ENCODE measurements at places on chromosomes 1 and 21. TPM values are rescaled to one million over a fixed set of nuclear protein-coding genes. Genes with fewer than 3 reads are reported as not detected.

CAMK1G gene
- total RNA-seq = not detected

- no peak for DNase-seq
Measured at GRCh38 chr1:68916221-68916902, 419.5 kb upstream of the DEPDC1 start.

GRCh38 chr1:226541231-226541630 lies 7.3 kb upstream of the STUM start:
- no peak for DNase-seq

- no peak for DNase-seq
Measured at GRCh38 chr1:93186667-93187066, 6.1 kb downstream of the CCDC18 start.

DNA sequence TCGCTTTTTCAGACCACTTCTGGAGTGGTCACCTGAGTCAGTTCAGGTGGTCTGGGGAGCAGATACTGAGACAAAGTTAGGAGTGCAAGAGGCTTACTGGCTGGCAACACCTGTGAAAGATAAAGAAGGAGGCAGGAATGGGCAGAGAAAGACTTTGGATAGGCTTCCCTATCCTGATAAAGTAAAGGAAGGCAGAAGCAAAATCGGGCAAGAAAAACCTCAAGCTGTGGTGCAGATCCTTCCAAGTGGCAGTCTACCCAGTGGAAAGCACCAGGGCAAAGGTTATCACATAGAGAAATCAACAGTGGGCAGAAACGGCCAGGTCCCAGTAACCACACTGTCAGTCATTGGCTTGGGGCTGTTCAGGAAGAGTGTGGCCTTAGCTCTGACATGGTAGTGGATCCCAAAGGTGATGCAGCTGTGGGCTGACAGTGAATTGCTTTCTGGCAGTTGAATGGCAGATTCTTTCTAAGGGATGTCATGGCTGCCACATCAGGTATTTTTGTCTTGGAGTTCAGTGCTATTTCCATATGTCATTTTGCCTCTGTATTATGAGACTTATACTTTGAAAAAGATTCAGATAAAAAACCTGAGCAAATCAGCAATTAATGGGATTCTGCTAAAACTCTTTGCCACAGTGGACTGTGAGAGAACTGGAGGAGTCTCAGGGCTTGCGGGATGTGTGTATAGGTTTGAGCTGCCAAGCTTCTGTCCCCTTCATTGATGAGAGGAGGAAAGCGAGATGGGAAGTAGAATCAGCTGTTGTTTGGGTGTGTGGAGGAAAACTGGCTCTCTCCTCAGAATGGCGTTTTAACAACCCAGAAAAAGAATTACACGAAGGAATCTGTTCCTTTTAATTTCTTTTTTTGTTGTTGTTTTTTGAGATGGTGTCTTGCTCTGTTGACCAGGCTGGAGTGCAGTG lies 8.1 kb upstream of the CGN start:
- no peak for DNase-seq

CPTP gene
- total RNA-seq = 14.0 TPM

DNA sequence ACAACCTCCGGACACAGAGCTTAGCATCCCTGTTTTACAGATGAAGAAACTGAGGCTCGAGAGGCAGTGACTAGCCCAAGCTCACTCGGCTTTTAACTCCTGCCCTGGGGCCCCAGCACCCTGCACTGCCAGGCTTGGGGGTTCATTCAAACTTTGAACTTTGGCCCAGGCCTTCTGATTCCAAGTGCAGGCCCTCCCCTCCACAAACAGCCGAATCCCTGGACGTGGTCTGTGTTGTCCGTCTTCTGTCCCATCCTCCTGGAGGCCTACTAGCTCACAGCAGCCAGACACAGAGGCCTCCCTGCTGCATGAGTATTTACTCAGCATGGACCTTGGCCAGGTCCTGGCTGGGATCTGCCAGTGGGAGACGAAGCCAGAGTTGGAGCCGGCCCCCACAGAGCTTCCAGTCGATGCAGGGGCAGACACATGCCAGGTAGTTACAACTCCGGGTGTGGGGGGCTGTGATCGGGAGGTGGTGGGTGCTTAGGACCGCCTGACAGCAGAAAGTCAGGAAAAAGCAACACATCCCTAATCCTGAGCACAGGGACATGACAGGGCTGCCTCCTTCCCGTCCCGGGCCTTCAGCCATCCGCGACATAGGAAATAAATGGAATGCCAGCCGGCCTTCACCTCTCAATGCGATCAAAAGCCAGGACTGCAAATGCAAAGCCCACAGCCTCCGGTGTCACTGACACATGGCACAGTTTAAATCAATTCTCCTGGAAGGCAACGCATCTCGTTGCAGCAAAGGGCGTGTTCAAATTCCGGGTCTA lies 7.4 kb downstream of the IFFO2 start:
- DNase-seq = no peak

- DNase-seq = no peak
Measured at GRCh38 chr1:244311784-244312532, 139.8 kb downstream of the ADSS2 start.

DNA sequence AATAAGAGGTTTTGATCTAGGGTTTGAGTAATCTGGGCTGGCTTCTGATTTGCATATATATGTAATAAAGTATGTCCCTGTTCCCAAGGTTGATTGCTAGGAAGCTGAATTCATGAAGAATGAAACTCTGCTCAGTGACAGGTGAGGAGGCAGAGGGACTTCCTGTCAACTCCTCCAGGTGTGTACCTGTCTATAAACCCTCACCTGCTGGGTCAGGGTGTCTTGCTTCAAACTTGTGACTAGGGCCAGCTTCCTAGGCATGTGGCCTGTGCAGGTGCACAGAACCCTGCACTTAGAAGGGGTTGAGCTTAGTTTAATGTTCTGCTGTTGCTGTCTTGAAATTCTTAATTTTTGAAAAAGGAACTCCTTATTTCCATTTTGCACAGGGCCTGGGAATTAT lies 21.1 kb downstream of the OLFML3 start:
- no peak for DNase-seq

TDRD10 gene
- 3.8 TPM for total RNA-seq

DNA sequence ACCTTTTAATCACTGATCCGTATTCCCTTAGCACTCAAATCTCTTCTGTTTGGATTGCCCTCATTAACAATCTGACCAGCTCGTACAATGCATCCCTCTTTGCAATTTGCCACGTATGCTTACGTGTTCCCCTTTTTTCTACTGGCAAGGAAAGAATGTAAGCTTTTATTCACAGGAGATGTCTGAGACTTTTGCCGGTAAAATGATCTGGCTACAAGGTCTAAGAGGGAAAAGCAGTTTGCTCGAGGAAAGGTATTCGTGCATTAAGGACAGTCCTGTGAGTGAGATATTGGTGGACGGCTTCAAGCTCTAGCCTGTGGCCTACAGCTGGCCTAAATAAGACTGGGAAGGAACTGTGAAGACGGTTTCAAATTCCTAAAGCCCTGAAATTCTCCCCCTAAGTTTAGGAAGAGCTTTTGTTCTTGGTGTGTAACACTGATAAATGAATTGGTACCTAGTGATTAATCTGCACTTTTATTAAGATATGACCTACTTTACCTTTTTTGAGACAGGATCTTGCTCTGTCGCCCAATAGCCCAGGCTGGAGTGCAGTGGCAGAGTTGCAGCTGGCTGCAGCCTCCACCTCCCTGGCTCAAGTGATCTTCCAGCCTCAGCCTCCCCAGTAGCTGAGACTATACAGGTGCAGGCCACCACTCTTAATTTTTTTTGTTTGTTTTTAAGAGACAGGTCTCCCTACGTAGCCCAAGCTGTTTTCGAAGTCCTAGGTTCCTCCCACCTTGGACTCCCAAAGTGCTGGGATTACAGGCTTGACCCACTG lies 895 bp upstream of the UBR4 start:
- DNase-seq = no peak

- no peak for DNase-seq
Measured at GRCh38 chr1:220336391-220337031, 64.3 kb upstream of the RAB3GAP2 start.

GRCh38 chr1:242826701-242827336 lies 302.3 kb upstream of the PLD5 start:
- DNase-seq = no peak

- DNase-seq = no peak
Measured at GRCh38 chr21:41967708-41968107, 13.9 kb upstream of the C2CD2 start.

CRP gene
- not detected for total RNA-seq

GRCh38 chr1:177907000-177907399 lies 62.9 kb downstream of the SEC16B start:
- no peak for DNase-seq

PEX10 gene
- total RNA-seq = 41.0 TPM

DNA sequence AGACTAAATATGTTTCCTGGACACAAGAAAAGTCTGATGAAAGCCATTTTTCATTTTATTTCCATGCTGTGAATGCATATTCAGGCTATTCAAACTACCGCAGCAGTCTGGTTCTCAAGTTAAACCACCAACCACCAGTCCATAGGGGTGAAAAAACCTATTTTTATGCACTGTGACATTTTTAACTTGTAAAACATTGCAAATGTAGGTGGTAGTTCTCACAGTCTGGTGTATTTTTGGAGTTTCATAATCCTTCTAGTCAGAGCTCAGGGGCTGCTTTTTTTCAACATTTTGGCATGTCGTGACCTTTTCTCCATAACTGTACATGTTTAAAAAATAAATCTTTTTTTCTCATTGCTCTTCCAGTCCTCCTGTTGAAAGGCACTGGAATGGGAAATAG lies 907.6 kb upstream of the ADGRL2 start:
- DNase-seq = no peak

GRCh38 chr21:21019681-21020080 lies 21.5 kb downstream of the NCAM2 start:
- no peak for DNase-seq

MYOC gene
- total RNA-seq = not detected

DNM3 gene
- total RNA-seq = 0.59 TPM

GRCh38 chr1:201750934-201751333 lies 78.0 kb upstream of the IPO9 start:
- peak; percentile 71 for DNase-seq

- DNase-seq = no peak
Measured at GRCh38 chr1:51236531-51237350, 668 bp downstream of the RNF11 start.

ACBD6 gene
- total RNA-seq = 78.5 TPM

CRNN gene
- not detected for total RNA-seq

GRCh38 chr1:88061492-88062177 lies 622.4 kb upstream of the PKN2 start:
- DNase-seq = peak; percentile 5

GRCh38 chr1:31704271-31705079 lies 658 bp upstream of the COL16A1 start:
- DNase-seq = no peak

PGLYRP4 gene
- not detected for total RNA-seq

DNA sequence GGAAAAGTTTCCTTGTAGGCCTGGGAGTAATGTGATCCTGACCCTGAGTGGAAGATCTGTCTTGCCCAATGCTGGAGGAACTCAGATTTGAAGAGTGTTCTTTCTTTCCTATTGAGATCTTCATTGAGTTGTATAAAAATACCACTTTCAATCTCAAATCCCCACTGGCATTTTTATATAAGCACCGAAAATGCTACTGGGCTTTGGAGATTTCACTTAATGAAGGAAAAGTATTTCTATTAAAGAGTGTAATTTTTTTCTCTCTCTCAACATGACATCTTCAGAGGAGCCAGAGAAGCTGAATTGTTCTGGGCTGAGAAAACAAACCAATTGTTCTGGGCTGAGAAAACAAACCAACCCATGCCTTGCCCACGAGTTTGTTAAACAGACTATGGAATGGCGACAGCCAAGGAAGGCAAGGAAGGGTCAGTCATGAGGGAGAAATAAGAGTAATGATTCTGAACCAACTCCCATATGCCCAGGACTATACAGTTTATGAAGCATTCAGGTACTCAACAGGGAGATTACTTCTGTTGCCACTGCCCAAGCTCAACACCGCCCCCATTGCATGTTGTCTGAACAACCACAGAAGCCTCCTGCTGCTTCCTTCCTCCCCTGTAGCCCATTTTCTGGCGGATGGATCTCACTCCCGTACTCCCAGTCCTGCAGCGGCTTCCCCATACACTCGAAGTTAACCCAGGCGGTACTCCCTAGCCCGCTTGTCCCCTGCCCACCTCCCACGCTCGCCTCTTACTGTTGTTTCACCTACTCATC lies 103.2 kb downstream of the BEND5 start:
- no peak for DNase-seq

- no peak for DNase-seq
Measured at GRCh38 chr1:11648039-11648438, 6.2 kb downstream of the FBXO2 start.

All from pulmonary artery endothelial cell (primary cell).